NCI-H1092 treated with DMSO at 0.1 percent for 48 hours (cell line): ENCODE measurements at places on chromosomes 2 and 18.

GRCh38 chr2:129705085-129705484, 274.4 kb upstream of the RAB6C start:
- no peak for DNase-seq

DNA sequence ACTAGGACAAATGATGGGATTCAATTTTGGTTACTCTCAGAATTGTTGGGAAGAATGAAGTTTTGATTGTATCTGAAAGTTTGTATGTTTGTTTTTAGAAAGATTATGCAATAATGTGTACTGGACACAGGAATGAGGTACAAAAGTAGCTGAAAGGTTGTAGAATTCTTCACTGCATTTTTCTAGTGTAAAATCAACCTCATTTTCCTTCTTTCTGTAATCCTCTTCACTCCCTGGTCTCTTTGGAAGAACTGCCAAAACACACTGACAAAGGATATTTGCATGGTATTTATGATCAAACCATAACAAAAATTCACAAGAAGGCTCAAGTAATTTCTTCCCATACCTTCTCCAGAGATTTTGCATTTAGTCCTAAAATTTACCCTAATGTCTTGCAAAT, 110.7 kb downstream of the ZEB2 start:
- no peak for DNase-seq

DNA sequence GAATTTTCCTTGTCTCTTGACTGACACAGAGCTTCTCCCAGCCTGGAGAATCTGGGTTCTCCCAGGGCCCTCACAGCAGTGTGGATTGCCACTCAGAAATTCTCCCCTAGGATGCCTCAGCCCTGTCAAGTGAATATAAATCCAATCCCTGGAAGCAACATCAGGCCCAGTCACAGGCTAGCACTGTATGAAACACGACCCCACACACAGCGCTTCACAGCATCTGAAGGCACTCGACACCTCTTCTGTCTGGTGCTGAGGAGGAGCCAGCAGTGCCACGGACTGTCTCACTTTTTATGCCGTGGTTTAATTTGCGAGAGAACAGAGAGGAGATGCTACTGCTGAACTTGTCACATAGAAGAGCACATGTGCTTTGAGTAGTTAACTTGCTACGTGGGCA, 164.5 kb downstream of the NAPG start:
- no peak for DNase-seq

DNA sequence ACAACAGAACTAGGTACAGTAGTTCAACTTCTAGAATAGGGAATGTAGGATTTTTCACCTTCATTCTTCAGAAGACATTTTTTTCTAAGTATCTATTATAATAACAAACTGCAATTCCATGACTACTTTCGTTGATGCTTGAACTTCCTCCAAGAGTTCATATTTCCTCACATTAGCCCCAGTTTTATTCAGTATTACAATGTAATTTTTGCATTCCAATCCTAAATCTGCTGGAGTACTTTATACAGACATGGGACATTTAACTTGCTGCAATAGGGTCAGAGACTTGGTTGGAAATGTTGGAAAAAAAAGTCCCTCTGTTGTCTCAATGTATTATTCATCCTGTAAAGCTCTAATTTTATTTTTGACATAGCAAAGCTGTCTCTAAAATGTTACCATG, 19.6 kb upstream of the FTCDNL1 start:
- no peak for DNase-seq

- DNase-seq, result no peak
These were observed 13.3 kb downstream of the DGKD start for GRCh38 chr2:233367586-233367985.

GRCh38 chr2:162057426-162057825, 16.6 kb downstream of the DPP4 start:
- no peak for DNase-seq

DNA sequence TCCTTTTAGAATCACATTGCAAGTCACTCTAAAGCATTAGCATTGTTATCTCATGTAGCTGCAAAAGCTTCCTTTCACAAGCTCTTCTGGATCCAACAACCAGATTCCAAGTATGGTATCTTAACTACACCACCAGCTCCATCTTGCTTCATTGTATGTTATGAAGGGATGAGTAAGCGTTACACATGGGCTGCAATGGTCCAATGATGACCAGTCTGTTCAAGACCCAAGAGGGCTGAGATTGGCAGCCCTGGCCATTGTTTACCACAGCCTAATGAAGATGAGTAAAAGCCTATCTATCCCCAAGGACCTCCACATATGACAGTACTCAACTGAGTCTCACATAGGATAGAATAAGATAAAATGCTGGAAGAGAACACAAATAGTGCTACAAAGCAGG, 6.3 kb downstream of the CFLAR start:
- DNase-seq, result no peak

DNA sequence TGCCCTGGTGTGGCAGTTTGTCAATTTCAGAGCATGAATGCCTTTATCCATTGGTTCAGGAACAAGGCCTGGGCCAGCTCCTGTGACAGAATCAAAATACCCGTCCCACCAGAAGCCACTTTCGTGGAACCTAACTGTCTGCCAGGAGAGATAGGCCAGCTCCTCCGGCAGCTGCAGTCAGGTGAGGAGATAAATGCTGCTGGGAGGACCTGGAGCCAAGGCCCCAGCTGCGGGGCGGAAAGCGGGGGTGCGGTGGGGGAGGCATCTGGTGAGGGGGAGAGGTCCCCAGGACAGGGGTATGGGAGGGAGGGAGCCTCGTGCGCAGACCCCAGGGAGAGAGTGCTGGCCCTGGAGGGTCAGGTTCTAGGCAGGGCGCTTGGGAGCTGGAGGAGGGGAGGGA, 4.4 kb upstream of the ASB1 start:
- no peak for DNase-seq

DNA sequence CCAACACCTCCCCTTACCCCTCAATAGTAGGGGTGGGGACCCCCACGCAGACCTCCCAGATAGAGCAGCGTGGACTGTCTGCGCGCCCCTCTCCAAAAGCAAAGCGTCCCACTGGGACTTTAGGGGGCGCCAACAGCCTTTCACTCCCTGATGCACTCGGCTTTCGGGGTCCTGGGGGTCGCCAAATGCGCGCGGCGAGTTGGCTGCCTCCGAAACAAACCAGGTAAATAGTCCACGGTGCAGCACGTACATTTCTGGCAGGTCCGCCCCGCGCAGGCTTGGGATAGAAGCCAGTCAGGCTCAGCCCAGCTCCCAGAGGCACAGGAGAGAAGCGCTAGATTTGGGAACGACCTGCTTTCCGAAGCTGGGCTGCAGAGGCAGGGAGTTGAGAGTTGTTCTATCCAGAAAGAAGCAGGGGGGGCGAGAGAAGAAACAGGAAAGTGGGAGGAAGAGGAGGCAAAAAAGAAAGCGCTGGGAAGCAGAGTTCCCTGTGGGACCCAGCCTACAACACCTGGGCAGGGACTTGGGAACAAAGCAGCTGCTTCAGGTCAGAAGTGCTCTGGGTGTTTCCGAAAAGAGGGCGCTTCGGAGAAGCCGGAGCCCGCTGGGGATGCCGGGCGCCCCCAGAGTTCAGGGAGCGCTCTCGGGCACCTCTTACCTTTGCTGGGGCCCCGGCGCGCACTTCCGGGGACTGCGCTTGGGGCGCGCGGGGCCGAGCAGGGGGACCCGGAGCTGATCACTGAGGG, 544 bp downstream of the EVA1A start:
- DNase-seq, result no peak

DNA sequence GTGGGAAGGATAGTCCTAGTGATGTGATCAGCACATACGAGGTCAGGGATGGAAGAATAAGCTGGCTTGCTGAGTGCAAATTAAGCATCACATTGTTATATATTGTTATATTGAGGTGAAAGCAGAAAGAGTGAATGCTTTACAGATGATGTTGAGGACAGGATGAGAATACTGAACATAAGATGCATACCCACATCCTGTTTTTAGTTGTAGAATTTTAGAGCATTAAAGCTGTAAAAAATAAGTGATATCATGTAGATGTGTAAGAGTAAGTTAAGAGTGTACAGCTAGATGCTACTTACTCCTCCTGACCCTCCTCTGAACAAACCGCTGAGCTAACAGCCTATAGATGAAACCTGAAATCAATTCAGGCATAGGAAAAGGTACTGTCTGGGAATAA, 271.0 kb upstream of the KCNJ3 start:
- no peak for DNase-seq

DNA sequence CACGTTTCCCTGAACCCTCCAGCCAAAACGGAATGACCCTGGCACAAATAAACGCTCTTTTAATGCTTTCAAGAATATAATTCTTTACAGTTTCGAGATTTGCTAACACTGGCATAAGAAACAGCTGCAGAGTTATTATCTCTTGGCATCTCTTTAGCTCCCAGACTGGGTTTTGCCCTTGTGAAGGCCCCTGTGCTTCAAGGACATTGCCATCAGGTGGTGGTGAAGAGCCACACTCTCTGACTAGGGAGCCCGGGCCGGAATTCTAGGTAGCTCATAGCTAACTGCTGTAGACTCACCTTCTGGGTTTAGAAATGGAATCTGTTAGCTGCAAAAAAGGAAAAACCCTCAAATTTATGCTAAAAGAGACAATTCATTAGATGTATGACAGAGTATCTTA, 13.3 kb upstream of the GALNT14 start:
- DNase-seq, result no peak

GRCh38 chr18:5729983-5730699, 165.2 kb downstream of the TMEM200C start:
- no peak for DNase-seq

DNA sequence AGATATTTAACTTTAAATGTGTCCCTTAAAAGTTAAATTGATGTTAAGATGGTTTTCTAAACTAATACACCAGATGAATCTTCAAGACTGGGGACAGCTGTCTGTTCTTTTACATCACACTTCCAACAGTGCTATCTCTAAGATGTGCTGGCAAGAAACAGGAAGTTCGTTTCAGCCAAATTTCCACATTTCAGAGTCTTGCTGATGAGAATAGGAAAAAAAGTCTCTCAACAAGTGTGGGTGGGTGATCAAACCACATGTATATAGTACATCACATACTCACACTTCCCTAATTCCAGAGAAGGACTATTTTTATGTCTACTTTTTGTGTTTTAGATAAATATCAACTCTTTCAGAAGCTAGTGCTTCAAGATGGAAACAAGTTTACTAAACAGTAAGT, 1712.8 kb upstream of the TMEFF2 start:
- no peak for DNase-seq

DNA sequence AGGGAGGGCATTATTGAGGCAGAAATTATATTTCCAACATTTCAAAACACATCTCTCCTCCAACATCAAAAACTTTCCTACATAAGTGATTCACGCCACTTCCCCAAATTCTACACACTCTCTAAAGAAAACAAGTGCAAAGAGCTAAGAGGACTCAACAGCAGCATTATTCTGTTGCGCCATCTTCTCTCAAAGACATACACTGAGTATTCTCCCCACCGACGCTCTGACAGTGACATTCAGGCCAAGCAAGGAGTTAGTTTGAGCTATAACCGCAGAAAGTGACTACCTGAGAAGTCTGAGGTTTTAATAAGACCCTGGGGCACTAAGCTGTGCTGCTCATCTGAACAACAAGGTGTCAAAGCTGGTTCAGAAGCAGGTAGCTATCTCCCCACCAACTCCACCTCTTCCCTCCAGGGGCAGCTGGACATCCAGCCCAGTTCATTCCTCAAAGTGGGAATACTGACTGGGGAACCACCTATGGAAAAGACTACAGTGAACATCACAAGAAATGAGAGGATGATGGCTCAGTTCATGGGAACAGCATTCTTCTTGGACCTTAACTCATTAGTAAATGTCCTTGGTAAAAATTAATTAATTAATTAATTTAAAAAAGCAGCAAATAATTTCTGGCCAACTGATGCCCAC, 309.5 kb upstream of the CCDC68 start:
- DNase-seq, result no peak

- peak; percentile 17 for DNase-seq
These were observed 6.8 kb upstream of the NR4A2 start for GRCh38 chr2:156339110-156339847.

DNA sequence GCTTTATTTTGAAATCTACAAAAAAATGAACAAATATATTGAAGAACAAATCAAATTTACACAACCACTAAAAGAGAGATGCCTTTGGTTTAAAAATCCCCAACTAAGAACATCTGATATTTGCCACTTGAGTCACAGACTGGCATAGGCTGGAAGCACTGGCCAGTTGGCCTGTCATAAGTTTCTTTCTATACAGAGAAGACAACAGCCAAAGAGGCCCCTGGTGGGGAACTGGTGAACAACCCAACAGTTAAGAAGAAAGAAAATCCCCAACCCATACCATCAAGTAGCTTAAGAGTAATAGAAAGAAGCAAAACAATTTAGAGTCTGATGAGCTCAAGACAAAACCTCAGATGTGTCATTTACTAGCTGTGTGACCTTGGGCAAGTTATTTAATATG, 45.5 kb downstream of the OSR1 start:
- no peak for DNase-seq

- peak; percentile 21 for DNase-seq
These were observed 70.0 kb downstream of the EXOC6B start for GRCh38 chr2:72755647-72756423.

DNA sequence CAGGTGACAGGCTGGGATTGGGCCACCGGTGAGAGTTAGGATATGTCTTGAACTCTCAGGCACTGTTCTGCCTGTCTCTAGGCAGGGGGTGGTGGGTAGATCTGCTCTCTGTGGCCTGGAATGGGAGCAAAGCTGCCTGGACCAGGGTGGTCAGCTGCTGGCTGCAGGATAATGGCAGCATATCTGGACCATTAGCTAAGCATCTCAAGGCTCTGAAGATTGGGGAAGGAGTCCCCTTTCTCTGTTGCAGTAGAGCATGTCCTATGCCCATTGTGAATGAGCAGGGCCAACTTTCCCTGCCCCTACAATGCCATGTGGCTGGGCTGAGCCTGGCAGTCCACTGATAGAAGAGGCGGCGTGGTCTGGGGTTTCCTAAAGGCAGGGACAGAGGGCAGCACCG, 34.6 kb downstream of the LOXHD1 start:
- no peak for DNase-seq

DNA sequence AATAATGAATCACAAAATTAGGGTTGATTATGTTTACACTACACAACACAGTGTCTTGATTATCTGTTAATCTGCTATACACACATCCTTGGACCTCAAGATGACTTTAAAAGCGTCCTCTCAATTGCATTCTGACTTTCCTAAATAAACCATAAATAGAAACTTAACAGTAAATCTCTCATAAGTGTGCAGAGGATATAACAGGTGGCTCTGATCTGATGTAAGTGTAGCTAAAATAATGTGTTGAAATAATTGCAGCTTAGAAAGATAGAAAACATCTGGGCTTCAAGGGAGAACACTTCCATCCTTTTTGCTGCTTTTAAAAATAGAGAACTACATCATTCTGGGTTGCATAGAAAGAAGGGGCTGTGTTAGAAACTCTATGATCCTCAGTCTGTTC, 78.4 kb upstream of the EFEMP1 start:
- no peak for DNase-seq

DNA sequence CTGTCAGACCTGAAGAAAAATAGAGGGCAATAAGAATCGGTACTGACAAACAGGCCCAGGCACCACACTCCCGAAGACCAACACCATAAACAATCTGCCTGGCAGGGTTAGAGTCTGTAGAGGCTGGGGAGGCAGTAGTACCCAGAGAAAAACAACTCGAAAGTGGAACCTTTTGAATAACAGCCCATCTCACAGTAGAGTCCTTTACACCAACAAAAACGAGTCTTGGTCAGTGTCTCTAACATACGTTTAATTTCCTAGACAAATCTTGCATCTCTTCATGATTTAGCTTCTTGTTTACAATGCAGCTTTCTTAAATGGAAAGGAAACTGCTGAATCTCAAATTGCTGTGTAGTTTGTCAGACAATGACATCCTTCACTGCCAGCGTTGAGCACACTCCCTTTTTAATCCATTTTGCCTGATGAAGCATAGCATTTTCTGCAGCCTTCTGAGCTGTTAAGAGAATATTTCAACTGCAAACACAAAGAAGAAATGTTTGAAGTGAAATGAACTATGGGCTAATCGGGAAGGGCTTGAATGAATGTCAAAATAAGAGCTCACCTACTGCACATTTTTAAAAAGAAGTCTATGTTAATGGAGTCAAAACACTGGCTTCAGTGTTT, 73.1 kb upstream of the DSG1 start:
- DNase-seq, result no peak
